ENCODE measurements at places on chromosomes 5 and 9.

GRCh38 chr5:126043688-126044087, 379.5 kb upstream of the GRAMD2B start:
- no peak for DNase-seq

- DNase-seq: no peak
Measured at GRCh38 chr9:114524247-114524681, 19.0 kb upstream of the WHRN start.

- DNase-seq: no peak
Measured at GRCh38 chr5:126055348-126055729, 367.9 kb upstream of the GRAMD2B start.

DNA sequence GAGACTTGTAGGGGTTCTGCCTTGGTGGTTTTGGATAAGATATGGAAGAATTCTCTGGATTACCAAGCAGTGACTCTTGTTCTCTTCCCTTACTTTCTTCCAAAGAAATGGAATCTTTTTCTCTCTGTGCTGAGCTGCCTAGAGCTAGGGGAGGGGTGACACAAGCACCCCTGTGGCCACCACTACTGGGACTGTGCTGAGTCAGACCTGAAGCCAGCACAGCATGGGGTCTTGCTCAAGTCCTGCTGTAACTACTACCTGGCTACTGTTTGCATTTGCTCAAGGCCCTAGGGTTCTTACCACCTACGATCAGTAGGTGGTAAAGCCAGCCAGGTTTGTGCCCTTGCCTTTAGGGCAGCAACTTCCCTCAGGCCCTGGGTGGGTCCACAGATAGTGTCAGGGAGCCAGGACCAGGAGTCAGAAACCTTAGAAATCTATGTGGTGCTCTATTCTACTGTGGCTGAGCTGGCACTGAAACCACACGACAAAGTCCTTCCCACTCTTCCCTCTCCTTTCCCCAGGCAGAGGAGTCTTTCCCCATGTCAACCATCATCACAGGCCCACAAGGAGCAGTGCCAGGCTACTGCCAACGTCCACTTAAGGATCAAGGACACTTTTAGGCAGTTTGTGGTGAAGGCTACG, 53.8 kb downstream of the SREK1 start:
- DNase-seq: no peak

DNA sequence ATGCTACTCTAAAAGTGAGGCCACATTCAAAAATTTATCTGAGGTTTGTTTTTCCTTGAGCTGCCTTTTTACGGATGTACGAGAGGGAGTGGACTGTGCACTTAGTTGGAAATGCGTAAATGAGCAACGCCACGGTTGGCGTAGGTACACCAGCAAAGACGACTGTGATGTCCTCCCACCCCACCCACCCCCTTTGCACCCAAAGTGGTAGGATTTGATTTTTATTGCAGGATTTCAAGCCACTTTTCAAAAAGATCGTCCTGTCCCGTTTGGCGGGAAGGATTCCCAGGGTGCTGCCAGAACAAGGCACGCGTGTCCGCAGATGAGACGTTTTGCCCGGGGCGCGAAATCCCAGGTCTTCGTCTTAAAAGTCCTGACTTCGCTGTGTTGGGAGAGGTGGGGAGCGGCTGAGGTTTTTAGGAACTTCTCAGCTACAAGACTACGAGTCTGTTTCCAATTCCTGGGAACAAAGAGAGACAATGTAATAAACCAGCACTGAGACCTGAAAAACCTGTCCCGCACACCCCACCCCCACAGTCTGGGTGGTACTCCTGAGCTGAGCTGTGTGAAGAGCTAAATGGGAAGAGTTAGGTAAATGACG, 1.0 kb upstream of the TLE1 start:
- DNase-seq: no peak

GRCh38 chr5:18745988-18746615, 1111.8 kb downstream of the TAF11L14 start:
- peak; percentile 4 for DNase-seq

GRCh38 chr5:169063316-169063953, 237.5 kb downstream of the SLIT3 start:
- DNase-seq: no peak

DNA sequence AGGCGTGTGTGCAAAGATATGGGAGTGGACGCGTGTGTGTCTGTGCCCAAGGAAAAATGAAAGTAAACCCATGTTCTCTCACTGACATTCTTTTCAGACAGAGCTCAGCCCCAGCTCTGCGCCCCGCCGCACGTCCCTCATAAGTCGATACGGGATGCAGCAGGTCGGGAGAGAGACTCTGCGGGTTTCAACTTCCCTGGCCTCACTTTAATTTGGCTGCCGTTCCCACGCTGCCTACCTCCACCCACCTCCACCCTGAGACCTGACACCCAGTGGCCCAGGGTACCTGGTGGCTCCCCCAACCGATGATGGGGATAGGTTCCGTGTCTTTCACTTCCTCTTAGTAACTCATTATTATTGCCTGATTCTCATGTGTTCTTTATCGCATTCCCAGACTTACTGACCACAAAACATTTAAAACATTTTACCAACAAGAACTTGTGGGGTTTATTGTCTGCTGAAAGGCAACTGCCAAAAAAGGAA, 19.4 kb downstream of the LHX2 start:
- no peak for DNase-seq

GRCh38 chr9:3330792-3331420, 194.9 kb downstream of the RFX3 start:
- DNase-seq: no peak

GRCh38 chr5:136620016-136620419, 254.7 kb upstream of the TRPC7 start:
- no peak for DNase-seq

- no peak for DNase-seq
Measured at GRCh38 chr9:73148447-73148937, 3.2 kb upstream of the ANXA1 start.

DNA sequence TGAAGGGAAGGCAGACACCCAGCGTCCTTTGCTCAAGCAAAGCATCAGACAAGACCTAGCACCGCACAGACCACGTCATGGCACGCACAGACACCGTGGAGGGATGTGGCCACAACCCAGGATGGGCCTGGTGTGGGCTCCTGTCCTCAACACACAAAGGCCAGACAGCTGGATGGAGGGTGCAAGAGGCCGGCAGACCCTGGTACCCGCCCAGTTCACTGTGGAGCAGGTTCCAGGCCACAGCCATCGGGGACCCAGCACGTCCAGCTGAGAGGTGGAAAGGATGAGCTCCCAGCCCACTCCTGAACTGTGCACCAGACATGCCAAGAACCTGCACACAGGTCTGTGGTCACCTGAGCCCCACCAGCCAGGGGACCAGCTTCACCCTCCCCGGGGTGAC, 15.0 kb upstream of the ZDHHC11 start:
- DNase-seq: no peak

GRCh38 chr5:149636861-149637246, 55.6 kb downstream of the ARHGEF37 start:
- DNase-seq: peak; percentile 62

DNA sequence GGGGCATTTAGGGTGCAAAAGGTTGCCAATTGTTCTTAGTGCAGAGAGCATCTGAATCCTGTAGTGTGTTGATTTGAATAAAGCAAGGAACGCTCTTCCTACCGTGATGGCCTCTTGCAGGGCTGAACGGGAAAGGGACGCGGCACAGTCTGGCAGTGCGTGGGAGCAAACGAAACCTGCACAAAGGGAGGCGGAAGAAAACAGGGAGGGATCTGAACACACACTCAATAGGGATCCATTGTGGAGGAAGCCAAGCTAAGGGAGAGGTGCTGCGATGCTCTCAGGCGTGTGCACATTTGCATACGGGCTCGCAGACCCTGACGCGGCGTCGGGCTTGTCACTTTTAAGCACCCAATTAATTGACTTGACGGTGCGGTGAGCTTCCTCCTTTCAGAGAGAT, 414.0 kb upstream of the IRX1 start:
- no peak for DNase-seq

GRCh38 chr9:131308452-131308851, 18.9 kb downstream of the PLPP7 start:
- no peak for DNase-seq

DNA sequence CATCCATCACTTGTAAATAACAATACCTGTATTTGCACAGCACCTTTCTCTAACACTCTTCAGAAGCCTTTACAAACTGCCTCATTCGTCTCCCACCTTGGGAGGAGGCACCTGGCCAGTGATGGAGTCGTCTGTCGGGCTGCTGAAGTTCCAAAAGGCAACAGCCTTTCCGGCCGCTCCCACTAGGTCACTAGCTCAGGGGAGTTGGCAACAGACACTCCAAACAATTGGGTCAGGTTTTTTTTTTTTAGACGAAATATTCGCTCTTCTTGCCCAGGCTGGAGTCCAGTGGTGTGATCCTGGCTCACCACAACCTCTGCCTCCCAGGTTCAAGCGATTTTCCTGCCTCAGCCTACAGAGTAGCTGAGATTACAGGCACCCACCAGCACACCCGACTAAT, 4.0 kb downstream of the DAP start:
- no peak for DNase-seq

- DNase-seq: no peak
Measured at GRCh38 chr5:181042722-181043121, 2.7 kb downstream of the BTNL9 start.

GRCh38 chr5:173513521-173513991, 102.9 kb downstream of the BOD1 start:
- DNase-seq: no peak

GRCh38 chr5:171120986-171121622, 187.9 kb upstream of the TLX3 start:
- DNase-seq: no peak

DNA sequence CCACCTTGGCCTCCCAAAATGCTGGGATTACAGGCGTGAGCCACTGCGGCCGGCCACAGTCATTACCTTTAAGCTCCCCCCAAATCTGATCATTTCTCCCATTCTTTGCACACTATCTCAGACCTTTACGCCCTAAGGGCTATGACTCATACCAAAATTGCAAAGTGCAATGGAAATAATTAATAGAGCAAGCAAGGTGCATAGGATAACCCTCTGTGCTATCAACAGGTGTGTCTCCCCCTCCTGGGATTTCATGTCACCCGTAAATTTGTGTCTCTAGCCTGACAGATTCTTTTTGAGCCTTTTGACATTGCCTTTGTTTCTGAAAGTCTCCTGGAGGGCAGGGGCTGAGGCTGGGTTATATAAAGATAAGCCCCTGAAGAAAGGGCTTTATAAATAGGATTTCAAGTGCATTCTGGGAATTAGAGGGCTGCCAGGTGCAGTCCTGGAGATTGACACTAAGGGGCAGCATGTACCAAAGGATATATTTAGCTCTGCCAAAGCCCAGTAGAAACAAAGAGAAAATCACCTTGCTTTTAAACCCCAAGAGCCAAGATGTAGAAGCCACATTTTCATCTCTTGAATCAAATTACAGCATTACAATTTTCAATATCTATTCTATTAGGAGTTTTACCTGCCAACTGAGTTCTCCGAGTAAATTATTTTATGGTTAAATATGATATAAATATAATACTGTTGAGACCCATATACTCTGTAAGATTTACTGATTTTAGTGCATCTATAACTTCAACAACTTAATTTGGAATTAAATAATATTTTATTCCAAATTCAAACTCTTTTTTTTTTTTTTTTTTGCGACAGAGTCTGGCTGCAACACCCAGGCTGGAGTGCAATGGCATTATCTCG, 18.2 kb downstream of the S100Z start:
- peak; percentile 65 for DNase-seq

DNA sequence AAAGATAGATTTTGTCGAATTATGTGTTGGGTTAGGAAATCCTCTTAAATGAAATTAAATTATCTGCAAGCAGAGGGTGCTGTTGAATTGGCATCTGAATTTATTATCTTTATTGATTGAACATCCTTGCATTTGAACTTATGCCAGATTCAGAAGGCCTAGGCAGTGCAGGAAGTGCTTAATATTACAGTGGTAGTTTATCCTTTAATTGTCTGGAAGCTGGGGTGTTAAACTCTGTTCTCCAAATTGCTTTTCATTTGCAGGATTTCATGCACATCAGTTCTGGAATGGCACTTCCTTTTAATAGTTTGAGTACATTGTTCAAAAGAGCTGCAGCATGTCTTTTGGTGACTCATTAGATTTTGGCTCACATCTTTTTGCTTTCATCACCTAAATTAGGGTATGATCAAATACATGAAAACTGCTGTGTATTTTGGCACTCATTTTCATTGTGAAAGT, 186.3 kb downstream of the KDM4C start:
- DNase-seq: no peak

DNA sequence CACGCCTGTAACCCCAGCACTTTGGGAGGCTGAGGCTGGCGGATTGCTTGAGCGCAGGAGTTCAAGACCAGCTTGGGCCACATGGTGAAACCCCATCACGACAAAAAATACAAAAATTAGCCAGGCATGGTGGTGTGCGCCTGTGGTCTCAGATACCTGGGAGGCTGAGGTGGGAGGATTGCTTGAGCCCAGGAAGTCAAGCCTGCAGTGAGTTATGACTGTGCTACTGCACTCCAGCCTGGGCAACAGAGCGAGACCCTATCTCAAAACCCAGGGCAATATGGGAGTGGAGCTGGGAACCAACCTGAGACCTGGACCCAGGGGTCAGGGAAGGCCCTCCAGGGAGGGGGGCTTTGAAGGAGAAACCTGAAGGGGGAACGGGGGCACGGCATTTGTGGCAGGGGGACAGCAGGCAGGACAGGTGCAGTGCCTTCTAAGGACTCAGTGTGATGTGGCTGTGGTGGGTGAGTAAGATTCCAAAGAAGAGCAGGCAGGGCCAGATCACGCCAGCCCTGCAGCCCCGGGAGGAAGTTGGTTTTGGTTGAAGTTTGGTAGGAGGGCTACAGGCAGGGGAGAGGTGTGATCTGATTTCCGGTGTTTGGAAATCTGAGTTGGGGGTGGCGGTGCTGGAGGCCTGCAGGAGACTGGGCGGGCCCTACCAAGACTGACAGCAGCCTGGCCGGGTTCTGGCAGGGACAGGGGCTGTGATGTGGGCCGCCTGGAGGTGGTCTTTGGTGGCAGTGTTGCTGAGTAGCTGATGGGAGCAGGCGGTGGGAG, 46.2 kb downstream of the NTNG2 start:
- DNase-seq: no peak

- no peak for DNase-seq
Measured at GRCh38 chr9:26789959-26790358, 102.6 kb downstream of the CAAP1 start.

DNA sequence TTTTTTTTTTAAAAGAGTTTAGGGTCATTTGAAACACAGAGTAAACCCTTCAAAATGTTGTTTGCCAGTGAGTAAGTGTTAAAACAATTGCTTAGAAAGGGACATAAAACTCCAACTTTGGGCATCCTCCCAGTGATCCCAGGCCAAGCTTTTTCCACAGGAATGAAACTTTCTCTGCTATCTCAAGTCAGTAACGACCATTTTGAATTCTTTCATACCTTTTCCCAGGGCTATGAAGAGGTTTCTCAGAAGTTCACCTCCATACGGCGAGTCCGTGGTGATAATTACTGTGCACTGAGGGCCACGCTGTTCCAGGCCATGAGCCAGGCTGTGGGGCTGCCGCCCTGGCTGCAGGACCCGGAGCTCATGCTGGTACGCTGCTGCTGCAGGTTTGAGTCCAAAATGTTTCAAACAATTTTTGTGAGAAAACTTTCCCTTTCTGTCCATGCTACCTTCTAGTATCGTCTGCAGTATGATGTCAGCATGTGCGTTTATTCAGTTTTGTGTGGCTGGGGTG, 16.8 kb downstream of the OTULIN start:
- no peak for DNase-seq

Measured in midbrain (tissue), 1 donor.